ENCODE measurements at places on chromosomes 16 and 17.

- H3K4me1 ChIP-seq: no peaks in the 10 kb centered on the region
- no peak overlapping the region for H3K27ac ChIP-seq
- H3K4me3 ChIP-seq: no peak overlapping the region
- H3K36me3 ChIP-seq: no peaks in the 10 kb centered on the region
These were observed 36.3 kb downstream of the LYRM9 start for GRCh38 chr17:27856676-27857432.

- no peak overlapping the region for H3K4me3 ChIP-seq
- H3K4me1 ChIP-seq: no peaks in the 10 kb centered on the region
- H3K36me3 ChIP-seq: no peaks in the 10 kb centered on the region
These were observed 9.4 kb downstream of the GJC1 start for GRCh38 chr17:44820631-44821212.

GRCh38 chr17:48131216-48131824 is 23.8 kb downstream of the SNX11 start:
- H3K36me3 ChIP-seq: no peaks in the 10 kb centered on the region
- no peaks in the 10 kb centered on the region for H3K4me1 ChIP-seq
- no peak for DNase-seq
- no peak overlapping the region for H3K27ac ChIP-seq
- H3K4me3 ChIP-seq: no peak overlapping the region

DNA sequence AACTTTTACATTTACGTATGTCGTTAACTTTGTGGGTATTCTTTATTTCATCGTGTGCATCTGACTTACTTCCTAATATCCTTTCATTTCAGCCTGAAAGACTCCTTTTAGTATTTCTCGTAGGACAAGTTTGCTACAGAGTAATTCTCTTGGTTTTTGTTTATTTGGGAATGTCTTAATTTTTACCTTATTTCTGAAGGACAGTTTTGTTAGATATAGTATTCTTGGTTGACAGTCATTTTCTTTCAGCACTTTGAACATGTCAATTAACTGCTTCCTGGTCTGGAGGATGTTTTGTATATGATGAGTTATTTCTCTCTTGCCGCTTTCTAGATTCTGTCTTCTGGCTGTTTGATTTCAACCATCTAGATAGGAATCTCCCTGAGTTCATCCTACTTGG is 109.2 kb upstream of the NACA2 start:
- no peak overlapping the region for H3K4me3 ChIP-seq
- no peak overlapping the region for H3K27ac ChIP-seq
- H3K36me3 ChIP-seq: no peaks in the 10 kb centered on the region
- H3K4me1 ChIP-seq: no peaks in the 10 kb centered on the region
- DNase-seq: no peak
- no peaks in the 10 kb centered on the region for H3K27me3 ChIP-seq
